ENCODE measurements at places on chromosomes 13 and 19.

DNA sequence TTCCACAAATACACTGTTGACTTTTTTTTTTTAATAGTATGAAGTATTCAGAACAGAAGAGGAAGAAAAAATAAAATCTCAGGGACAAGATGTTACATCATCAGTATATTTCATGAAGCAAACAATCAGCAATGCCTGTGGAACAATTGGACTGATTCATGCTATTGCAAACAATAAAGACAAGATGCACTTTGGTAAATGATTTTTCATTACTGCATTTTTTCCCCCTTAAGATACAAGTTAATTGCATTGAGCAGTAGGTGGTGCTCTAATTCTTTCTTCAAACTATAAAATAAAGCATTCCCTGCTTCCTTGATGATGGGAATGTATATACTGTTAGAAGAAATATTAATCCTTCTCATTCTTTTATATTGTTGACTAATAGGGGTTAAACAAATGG is 17.1 kb downstream of the UCHL3 start:
- DNase-seq: peak; percentile 15

GRCh38 chr13:106176117-106176516 is 359.3 kb downstream of the EFNB2 start:
- DNase-seq: no peak

- no peak for DNase-seq
Observed at GRCh38 chr13:93055233-93055632, 171.4 kb upstream of the GPC6 start.

DNA sequence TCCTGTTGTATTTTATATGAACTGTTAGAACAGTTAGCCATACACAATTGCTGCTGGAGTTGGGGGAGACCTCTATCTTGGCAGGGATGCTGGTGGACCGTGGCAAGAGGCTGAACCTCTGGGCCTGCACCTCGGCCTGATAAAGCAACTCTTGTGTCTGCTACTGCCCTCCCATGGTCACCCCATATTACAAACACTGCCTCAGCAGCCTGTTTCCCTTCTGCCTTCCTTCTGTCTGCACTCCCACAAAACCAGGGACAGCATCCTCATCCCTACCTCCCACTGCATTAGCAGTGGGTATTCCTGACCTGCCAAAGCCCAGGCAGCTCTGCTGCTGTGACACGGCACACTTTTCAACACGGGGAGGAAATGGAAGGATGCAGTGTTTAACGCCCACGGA is 456.4 kb downstream of the FGF14 start:
- DNase-seq: no peak

DNA sequence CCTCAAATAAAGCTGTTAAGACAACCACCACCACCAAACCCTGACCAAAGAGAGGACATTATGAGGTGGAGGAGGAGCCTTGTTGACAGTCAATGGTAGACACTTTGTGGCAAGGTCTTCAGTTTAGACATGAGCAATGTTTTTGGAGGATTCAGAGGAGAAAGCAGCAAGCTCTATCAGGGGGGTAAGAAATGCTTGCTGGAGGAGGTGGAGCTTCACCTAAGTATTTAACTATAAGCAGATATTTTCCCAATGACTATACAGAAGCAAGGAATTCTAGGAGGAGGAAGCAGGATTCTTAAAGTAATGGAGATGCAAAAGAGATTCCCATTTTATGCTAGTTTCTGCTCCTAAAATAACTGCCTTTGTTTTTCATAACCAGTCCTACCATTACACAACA is 74.2 kb downstream of the TRPC4 start:
- DNase-seq: no peak

- DNase-seq: no peak
Observed at GRCh38 chr19:38278751-38279150, 14.4 kb downstream of the SPINT2 start.

GRCh38 chr13:109145631-109146030 is 516.2 kb downstream of the MYO16 start:
- DNase-seq: peak; percentile 85

DNA sequence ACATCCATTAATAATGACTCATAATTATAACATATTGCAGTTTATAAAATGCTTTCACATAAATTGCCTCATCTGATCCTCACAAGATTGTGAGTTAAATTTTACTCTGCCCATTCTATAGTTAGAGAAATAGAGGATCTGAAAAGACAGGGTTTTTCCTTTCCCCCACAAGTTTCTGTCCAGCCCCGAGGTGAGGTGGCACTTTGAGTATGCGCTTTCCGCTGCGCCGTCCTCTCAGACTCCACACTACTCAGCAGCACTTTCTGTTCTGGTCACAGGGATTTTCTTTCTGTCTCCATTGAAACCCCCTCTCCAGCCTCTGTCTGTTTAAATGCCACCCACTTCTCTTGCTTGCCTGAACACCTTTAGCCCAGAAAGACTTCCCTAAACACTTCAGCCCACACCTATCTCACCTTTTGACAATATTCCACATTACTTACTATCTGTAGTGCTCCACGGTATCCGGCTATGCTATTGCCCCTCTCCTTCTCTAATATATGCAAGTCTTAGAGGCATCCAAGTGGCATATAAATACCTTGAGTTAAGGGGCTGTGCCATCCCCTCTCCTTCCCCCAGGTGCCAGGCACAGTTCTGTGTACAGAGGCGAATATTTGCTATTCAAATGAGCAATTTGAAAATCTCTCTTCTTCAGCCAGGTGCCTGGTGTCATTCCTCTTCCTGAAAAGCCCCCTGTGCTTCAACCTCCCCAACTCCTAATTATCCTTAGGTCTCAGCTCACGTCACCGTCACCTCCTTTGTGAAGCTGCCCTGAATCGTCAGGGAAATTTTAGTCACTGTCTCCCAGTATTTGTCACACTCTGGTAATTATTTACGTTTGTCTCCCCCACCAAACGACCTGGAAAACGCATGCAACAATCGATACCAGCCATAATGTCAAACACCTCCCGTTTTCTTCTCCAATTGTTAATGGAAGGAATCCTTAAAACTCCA is 268.7 kb downstream of the NHLRC3 start:
- DNase-seq: peak; percentile 32

GRCh38 chr13:62747629-62748028 is 1332.0 kb upstream of the PCDH20 start:
- DNase-seq: no peak

- no peak for DNase-seq
Observed at GRCh38 chr13:65940720-65941119, 1289.4 kb downstream of the PCDH9 start.

DNA sequence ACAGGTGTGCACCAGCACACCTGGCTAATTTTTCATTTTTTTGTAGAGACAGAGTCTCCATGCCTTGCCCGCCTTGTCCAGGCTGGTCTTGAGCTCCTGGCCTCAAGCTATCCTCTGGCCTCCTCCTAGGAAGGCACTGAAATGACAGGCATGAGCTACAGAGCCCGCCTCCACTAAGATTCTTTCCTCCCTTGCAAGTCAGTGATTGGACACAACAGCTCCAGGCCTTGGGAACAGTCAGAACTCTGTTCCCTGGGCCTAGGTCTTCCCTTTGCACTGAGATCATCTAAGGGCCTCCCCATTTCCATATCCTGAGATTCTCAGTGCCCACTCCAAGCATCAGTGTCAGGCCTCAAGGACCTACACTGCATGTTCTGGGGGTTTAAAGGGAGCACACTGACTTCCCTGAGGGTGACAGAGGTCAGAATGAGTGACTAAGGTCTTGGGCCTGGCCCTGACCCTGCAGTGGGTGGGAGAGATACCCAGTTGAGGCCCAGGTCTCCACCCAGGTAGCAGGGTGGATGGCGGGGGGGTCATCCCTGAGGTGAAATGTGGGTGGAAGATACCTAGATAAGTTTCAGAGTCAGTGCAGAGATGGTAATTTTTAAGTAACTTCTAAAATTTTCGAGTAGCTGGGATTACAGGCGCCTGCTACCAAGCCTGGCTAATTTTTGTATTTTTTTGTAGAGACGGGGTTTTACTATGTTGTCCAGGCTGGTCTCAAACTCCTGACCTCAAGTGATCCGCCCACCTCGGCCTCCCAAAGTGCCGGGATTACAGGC is 17.3 kb upstream of the ERCC1 start:
- DNase-seq: peak; percentile 60

DNA sequence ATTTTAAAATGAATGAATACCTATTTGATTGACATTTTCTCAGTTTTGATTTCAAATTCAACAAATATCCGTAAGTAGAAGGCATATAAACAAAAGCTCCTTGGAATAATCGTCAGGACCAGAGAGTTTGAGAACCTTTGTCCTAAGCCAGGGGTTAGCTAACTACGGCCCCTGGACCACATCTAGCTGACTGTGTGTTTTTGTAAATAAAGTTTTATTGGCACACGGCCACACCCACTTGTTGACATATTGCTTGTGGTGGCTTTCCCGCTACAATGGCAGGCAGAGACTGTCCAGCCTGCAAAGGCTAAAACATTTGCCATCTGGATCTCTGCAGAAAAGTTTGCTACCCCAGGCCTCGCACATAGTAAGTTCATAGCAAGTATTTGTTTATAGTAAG is 83.4 kb downstream of the GNG7 start:
- no peak for DNase-seq

DNA sequence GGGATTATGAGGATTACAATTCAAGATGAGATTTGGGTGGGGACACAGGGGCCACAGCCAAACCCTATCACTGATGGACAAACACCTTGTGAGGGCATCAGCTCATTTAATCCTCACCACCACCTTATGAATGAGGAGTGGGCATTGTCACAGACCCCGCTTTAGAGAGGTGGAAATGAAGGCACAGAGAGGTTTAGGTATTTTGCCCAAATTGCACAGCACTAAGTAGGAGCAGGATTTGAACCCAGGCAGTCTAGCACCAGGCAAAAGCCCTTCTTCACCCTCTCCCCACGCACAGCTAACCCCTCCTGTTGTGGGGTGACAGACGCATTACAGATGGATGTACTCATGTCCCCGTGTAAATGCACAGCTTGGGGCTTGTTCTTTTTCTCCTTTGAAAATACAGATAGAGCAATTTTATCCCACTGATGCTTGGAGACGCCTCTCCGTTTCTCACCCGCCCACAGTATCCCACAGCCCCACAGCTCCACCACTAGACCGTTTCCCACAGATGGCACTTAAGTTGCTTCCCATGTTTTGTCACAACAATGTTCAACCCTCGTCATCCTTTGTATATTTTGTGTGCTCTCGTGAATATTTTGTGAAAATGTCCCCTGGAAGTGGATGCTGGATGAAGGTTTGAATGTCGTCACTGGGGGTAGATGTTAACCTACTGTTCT is 48.2 kb downstream of the ANKRD10 start:
- DNase-seq: no peak

DNA sequence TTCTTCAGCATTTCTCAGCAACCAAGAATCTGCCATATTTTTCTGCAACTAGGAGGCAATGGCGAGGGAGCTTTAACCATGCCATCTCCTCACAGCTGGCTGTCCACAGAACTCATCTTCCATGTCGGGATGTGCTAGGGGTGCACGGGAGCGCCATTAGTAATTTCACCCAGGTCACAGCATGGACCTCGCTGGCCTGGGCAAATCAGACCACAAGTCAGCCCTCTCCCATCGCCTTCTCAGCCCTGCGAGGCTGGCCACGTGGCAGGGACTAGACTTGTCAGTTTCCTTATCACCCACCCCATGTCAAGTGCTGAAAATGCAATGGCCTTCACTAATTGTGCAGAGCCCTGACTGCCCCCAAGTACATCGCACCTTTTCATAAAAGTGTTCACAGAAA is 15.7 kb downstream of the COL4A1 start:
- no peak for DNase-seq

DNA sequence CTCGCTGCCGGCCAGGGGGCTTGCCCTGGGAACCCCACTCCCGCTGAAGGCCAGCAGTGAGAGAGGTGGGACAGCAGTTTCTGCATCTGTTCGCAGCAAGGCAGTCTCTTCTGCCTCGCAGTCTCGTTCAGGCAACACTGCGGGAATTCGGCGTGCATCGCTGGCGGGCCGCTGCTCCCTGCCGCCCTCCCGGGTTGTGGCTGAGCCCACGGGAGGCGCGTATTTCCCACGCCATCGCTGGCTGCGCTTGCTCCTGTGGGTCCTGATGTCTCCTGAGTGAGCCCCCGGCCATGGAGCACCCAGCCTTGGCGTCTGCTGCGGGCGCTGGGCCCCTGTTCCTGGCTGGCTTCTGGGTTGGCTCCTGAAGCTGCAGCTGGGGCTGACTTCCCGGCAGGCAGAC is 227.9 kb downstream of the TEX29 start:
- no peak for DNase-seq
